ENCODE measurements at places on chromosomes 4 and X.

- DNase-seq, result no peak
Measured at GRCh38 chrX:39096599-39096998, 295.3 kb downstream of the MID1IP1 start.

- DNase-seq, result peak; percentile 29
Measured at GRCh38 chrX:71640002-71640401, 21.7 kb upstream of the CXCR3 start.

- no peak for DNase-seq
Measured at GRCh38 chrX:150038315-150038714, 100.0 kb upstream of the EOLA2 start.

DNA sequence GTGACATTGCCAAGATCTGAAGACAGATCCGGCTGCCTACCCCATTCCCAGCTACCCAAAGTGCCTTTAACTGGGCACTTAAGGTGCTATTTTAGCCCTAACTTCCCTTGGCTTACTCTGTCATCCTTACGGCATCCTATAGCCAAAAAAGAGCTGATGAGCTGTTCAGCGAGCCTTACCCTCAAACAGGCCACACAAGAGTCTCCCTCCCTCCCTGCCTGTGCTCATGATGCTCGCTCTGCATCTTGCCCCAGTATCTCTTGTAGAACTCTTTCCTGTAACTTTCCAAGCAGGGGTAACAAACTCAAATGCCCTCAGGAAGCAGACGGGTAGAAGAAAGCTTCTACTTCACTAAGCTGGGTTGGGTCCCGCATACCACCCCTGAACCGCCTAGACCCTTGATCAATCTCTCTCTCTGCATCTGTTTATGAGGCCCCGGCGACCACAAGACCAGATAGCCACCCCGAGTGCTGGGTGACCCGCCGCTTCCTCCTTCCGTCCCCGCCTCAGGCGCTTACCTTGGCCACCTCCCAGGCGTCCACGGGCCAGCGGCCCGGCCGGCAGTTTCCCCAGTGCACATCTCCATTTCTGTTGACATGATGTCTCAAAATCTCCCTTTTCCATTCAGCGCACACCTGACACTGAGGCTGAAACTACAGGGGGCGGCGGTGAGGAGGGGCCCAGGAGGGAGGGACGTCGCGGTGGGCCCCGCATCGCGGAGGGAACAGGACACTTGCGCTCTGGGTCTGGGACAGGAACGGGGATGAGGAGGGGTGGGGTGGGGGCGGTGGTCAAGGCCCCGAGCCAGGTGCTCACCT is 663 bp downstream of the CXorf38 start:
- peak; percentile 41 for DNase-seq

- DNase-seq, result no peak
Measured at GRCh38 chr4:52641854-52642563, 17.1 kb downstream of the USP46 start.

DNA sequence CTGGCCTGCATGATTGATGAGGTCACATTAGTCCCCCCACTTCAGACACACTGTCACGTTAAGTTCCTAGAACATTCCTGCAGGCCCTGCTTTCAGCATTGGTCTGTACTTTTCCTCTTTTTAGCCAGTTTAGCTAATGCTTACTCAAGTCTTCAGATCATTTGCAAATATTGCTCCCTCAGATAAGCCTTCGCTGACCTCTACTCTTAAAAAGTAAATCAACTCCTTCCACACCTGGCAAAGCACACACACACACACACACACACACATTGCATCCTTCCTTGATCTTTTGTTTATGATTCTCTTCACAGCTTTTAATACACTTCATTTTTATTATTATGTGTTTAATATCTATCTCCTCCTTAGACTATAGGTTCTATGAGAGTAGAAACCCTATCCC is 31.4 kb downstream of the PARM1 start:
- DNase-seq, result no peak

- DNase-seq, result no peak
Measured at GRCh38 chr4:170391066-170391740, 301.4 kb upstream of the AADAT start.

DNA sequence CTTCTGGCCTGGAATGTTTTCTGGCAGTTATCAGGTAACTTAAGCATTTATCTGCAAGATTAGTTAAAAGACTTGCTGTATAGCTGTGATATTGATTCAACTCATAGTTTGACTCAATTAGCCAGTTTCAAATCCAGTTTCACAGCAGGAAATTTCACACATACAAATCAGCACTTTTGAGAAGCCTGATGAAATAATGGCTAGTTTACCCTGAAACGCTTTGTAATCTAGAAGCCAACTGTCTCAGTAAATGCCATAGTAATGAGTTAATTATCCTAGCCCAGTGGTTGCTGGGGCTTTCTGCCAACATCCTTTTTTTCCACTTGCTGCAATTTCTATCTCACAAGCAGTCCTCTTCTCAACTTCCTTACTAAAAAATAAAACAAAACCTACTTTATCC is 53.1 kb downstream of the ARHGEF38 start:
- no peak for DNase-seq

GRCh38 chrX:131316260-131316659 is 27.2 kb upstream of the IGSF1 start:
- no peak for DNase-seq

- DNase-seq, result no peak
Measured at GRCh38 chrX:153981231-153981630, 8.7 kb downstream of the TMEM187 start.

DNA sequence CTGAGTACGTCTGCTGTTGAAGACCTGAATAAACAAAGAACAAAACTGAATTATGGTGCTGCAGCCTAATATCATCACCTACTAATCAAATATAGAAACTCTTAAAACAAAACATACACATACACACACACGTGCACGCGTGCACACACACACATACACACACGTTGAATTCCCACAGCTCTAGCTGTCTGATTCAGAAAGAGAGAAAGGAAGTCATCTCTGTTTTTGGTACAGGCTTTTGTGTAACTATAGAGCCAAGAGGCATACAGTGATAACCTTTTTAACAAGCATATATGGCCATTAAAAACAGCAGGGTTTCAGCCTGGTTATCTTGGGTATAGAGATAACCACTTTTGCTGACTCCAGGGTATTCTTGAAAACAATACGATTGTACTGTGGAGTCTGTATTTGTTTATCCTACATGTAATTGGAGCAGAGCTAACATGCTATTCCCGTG is 823.2 kb downstream of the CCSER1 start:
- no peak for DNase-seq

- DNase-seq, result no peak
Measured at GRCh38 chr4:134747108-134747805, 545.7 kb upstream of the PABPC4L start.

DNA sequence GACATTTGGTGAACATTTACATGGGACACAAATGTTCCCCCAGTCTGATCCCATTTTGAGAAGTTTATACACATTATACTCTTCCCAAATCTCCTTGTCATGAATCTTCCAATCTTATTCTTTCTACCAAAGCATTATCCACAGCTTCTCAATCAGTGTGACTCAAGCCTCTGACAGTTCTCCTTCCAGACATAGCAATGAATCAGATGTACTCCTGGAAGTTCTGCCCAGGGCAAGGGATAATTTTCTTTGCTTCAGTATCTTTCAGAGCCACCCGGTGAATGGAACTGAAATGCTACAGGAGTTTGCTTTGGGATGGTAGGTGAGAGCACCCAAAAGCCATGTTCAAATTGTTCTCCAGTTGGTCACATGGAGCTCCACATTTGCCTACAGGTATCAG is 145.5 kb downstream of the ANXA5 start:
- DNase-seq, result no peak

DNA sequence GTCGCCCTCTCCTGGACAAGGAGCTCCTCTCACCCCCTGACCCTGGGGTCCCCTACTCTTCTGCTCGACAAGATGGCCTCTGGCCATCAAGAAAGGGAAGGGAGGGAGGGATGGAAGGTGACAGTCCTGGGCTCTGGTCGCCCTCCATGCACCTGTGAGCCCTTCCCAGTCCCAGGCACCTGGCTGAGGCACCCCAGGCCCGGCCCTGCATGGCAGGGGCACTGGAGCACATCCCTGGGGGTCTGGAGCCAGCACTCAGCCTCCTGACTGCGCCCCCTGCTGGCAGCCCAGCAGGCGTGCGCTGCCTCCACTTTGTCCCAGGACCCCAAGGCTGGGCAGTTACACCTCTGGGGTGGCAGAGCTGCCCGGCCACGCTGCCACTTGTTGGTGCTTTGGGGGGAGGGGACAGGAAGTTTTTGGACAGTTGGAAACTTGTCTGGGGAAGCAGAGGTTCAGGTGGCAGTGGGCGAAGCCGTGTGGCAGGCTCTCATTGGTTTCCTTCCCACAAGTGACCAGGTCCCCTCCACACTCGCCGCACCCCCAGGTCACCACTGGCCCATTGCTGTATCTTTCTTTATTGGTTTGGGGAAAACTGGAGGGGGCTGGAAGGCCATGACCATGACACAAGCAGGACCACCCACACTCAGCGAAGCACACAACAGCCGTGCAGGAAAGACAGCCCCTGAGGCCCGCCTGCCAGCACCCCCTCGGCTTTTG is 4.3 kb downstream of the PNCK start:
- peak; percentile 66 for DNase-seq

GRCh38 chrX:136608295-136608933 is 39.5 kb upstream of the CD40LG start:
- peak; percentile 74 for DNase-seq

DNA sequence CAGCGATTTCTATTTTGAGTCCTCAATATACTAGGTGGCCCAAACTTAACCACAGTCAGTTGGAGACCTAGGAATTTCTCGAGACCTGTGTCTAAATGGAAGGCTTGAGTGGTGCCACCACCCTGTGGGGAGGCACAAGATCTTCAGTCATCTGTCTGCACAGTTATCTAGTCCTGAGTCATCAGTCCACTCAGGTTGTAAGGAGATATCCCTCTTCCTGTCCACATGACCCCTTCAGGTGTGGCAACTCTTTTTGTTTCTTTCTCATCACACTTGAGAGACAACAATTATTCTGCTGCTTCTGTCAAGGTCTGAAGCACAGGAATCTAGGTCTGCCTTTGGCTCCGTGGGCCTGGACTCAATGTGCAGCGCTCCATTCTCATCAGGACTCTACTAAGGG is 64.4 kb upstream of the IBSP start:
- DNase-seq, result no peak

DNA sequence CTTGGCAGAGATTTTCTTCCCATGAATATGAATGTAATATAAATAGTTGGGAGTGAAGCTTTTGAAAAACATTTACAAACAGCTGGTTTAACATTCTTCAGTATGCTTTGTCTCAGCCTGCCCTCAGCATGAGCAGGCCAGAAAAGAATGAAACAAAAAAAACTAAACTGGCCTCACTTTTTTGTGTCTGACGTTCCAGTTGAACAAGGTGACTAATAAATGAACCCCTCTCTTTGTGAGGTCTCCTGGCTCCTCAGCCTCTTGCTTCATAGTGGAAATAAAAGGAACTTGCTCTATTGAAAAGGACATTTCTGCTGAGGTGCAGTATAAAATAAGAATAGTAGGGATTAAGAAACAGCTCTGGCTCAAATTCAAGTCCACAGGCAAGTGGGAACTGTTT is 9.4 kb downstream of the CHST7 start:
- no peak for DNase-seq

DNA sequence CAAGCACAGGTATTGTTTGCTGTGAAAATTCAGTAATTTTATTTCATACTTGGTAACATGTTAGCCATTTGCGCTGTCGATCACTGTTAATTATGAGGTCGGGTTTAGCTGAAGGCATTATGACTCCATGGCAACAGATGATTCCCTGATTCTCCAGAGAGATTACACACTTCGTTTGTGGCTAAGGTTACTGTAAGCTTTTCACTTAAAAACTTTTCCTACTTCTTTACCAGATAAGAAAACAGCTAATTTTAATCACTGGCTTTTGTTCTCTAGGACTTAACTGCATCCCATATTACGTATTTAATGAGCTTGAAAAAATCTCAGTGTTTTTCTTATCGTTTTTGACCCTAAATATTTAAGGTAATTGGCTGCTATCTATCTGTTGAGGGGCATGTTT is 2.1 kb downstream of the GSTCD start:
- no peak for DNase-seq

DNA sequence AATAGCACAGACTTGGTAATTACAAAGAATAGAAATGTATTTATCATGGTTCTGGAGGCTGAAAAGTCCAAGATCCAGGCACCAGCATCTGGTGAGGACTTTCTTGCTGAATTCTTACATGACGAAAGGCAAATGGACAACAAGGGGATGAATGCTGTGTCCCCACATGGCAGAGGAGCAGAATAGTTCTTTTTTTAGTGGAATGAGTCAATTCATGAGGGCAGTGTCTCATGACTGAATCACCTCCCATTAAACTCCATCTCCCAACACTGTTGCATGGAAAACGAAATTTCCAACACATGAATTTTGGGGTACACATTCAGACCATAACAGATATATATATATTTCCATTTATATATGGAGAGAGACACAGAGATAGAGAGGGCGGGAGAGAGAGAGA is 628.3 kb downstream of the TRIML1 start:
- no peak for DNase-seq

DNA sequence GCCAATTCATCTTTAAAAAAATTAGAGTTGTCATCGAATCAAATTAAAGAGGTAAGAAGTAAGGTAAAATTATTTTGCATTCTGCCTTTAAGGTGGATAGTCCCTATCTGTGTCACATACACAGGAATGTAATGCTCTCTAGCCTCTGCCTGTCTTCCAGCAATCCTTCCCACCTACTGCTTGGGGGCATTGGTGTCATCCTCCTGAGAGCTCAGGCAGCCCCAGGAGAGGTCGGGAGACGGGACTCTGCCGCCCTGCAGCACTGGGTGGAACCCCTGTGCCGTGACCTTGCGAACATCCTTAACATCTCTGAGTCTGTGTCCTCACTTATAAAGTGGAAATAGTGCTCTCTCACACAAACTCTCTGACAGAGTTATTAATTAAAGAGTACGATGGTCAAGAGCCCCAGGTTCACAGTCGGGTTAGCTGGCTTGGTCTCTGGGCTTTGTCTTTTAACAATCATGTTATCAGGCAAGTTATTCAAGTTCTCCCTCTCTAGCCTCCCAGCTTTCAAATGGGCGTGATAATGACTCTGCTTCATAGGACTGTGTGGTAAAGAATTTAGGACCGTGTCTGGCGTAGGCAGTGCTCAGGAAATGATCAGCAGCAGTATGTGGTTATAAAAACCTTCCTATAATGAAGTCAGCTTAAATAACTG is 10.2 kb downstream of the TLR3 start:
- no peak for DNase-seq

DNA sequence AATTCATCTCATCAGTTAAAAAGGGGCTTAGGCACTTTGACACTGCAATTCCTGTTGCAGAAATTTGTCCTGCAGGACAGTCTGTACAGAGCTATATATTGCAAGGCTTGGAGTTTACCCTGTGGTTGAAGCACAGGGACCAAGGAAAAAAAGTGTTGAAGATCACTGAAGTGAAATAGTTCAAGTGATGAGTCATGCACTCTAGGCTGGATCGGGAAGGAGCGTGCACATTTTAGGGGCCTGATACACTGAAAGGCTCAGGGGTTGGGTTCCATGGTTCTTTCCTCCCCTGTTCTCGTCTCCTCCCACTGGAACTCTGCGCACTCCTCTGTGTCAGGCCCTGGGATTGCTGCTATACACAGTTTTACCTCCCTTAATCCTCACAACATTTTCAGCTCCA is 104.9 kb upstream of the ARMCX2 start:
- no peak for DNase-seq

Data from CD4-positive, alpha-beta T cell treated with Interleukin-6 for 4 hours (primary cell).